SK-MEL-5 (cell line): ENCODE measurements at places on chromosomes 6 and 20.

DNA sequence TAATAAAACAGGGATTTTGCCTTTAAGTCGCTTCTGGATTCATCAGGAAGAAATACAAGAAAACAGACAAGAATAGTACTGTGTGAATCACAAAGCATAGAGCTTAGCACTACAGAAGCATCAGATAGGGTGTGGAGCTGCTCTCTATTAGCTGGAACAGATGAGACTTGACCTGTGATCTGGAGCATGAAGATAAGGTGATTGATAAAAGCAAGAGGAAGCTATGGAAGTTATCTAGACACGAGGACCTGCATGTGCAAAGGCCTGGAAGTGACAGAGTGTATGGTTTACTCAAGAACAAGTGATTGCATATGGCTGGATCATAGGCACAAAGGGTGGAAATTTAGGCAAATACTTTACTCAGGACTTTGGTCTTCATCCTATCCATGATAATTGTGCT, 112.9 kb upstream of the MLIP start:
- no peak for DNase-seq

GRCh38 chr6:72856801-72857200, 234.9 kb downstream of the KCNQ5 start:
- DNase-seq, result peak; percentile 92

DNA sequence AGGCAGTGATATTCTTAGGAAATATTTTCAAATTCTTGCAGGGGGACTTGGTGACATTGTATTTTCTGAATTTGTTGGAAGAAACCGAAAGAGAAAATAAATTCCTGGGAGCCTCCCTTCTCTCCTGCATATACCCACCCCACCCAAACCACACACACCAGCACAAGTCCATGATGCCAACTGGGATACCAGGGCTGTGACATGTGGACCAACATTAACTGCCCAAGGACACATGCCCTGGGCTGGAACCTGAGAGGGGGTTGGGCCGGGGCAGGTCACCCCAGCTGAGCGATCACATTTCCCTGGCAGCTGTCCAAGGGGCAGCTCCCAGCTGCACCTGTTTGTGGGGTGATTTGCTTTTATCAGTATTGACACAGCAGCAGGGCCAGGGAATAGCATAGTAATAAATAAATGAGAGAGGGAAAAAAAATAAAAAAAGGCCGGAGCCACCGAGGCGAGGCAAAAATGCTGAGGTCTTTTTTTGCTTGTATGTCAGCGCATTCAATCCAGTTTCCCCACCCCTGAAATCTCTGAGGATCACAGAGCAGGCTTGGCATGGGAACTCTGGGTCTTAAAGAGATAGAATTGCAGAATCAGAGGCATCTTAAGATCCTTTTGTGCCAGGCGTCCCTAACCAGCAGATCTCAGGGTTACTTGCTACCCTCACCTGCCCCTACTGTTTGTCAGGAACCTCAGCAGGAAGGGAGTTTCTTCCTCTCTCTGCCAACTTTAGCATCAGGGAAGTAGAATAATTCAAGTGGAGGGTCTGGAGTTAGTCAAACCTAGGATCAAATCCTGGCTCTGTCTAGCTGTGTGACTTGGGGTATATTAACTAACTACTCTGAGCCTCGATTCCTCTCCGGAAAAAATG, 66.5 kb upstream of the PIM1 start:
- no peak for DNase-seq

DNA sequence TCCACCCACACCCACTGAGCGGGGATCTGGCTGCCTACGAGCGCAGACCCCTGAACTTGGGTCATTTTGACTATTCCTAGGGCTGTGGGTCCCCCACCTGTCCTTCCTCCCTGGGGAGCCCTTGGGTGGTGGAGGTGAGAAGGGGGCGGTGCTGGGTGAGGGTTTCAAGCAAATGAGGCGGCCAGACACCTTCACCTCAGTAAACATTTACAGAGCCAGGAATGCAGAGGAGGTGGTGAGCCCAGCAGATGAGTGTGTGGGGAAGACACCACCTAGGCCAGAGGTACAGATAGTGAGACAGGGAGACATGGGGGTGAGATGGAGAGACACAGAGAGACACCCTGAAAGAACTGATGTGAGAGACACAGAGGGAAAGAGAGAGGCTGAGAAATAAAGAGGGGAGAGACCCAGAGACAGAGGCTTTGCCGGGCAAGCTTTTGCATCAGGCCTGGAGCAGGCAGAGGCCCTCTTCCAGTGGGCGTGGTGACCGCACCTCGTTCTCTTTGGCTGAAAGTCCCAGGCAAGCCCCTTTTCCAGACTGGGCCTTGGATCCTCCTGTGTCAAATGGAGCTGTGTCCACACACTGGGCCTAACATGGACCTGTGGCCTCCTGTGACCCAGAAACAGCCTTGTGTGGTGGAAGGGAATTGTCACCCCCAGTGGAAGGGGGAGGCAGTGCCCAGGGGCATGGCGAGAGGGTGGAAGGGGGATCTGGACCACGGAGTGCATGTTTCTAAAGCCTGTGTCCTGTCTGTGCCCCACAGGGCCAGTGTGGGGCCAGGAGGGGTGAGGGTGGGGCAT, 29.7 kb downstream of the CEBPB start:
- DNase-seq, result no peak

- DNase-seq, result no peak
Observed at GRCh38 chr20:57294550-57294949, 28.1 kb upstream of the BMP7 start.

DNA sequence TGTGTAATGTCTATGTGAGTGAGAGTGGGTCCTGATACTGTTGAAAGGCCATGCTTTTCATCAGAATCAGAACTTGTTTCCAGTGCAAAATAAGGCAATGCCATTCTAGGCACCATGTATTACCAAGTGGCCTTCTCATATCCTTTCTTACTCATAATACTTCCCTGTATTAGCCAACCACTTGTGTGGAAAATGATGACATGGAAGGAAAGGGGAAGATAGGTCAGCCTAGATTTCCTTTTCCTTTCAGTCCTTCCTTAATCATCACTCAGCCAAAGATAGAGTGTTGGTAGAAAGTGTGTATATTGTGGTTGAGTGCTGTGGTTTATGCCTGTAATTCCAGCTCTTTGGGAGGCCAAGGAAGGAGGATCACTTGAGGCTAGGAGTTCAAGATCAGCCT, 158.6 kb upstream of the PREP start:
- no peak for DNase-seq

GRCh38 chr20:10696650-10697049, 22.9 kb upstream of the JAG1 start:
- DNase-seq, result peak; percentile 43

GRCh38 chr20:63417097-63417737, 55.2 kb downstream of the KCNQ2 start:
- DNase-seq, result no peak

- DNase-seq, result no peak
Observed at GRCh38 chr6:14501914-14502313, 384.3 kb downstream of the CD83 start.

- peak; percentile 63 for DNase-seq
Observed at GRCh38 chr20:62977613-62978560, 25.4 kb downstream of the SLC17A9 start.

DNA sequence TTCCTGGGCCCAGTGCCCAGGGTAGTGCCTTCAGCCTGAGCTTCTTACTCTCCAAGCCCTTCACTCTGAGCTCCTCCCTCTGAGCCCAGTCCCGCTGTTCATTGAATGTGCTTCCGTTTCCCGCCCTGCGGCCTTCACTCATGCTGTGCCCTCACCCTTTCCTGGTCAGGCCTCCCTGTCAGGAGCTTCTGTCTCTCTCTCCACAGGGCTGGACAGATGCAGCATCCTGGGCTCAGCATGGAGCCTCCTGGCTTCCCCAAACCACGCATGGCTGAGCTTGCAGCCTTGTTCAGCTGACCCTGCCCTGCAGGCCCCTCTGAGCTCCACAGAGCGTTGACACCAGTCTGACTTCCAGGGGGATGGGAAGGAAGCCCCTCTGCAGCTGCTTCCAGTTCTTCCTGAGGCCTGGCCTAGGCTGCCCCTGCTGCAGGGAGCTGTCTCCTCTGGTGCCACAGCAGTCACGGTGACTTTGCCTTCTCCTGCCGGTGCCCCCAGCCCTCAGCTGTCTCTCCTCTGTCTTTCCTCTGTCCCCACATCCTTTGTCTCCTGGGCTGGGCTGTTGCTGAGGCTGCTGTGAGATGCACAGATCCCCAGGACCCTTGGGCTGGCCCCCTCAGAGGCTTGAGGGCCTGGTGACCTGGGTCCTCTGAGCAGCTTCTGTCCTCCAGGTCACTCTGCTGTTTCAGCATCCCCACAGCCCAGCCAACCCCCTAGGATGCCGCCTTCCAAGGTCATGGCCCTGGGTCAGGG, 7.9 kb upstream of the MYT1 start:
- no peak for DNase-seq

DNA sequence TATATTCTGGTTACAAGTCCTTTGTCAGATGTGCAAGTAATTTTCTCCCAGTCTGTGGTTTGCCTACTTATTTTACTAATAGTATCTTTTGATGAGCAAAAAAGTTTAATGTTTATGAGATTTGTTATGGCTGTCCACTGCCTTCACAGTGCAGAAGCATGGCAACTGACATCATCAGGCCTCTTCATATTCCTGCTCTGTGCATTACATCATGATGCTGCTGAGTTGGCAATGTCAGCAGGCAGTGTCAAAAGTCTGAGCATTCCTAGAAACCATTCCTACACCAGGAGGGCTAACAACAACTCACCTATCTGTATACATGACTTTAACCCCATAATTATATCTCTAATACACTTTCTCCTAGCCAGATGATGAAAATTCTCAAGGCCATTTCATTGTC, 10.8 kb upstream of the OR2B2 start:
- DNase-seq, result no peak

- DNase-seq, result no peak
Observed at GRCh38 chr6:107244082-107244741, 128.9 kb upstream of the BEND3 start.

GRCh38 chr20:4176187-4176586, 160.8 kb upstream of the RNF24 start:
- DNase-seq, result no peak

DNA sequence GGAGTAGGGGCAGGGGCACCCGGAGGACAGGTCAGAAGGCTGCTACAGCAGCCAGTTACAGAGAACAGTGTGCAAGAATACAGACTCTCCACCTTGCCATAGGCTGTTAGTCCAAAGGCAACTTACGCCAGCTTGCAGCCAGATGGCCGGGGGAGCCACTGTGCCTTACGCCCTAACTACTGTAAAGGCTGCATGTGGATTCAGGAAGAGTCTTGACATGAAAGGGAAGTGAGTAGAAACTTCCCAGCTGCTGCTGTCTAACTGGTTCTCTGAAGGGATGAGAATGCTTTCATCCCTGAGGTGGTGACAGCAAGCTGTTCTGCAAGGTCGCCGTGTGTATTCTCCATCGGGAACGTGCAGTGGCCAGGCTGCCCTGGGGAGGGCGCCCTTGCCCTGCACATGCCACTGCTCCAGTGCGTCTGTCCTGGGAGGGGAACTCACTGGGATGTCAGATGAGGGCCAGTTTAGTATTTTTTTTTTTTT, 46.1 kb downstream of the LYRM4 start:
- peak; percentile 71 for DNase-seq

DNA sequence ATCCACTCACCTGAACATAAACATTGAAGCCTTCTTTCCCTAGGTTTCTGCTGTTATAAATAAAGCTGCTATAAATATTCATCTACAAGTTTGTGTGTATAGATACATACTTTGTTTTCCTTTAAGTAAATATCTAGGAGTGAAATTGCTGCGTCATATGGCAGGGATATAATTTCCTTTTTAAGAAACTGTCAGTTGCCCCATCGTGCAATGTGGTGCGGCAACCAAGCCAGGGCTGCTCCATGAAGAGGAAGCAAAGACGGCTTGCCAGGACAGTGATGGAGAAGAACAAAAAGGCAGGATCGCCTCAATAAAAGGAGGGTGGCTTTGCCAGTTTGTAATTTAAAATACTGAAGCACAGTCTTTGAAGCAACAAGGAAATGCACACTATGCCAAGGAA, 36.6 kb downstream of the CITED2 start:
- DNase-seq, result no peak

GRCh38 chr6:42148058-42148457, 5.6 kb upstream of the C6orf132 start:
- DNase-seq, result no peak

DNA sequence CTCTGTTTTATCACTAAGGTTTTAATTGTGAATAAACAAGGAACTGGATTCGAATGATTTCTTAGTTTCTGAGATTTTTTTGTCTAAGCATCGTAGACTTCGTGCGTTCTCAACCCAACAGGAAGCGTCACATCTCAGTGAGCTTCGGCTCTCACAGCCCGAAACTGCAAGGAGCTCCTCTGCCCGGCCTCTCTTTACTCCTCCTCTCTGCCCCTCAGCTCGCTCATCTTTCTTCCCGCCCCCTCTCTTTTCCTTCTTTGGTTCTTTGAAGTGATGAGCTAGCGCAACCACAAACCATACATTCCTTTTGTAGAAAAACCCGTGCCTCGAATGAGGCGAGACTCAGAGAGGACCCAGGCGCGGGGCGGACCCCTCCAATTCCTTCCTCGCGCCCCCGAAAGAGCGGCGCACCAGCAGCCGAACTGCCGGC, 480 bp upstream of the NT5E start:
- DNase-seq, result peak; percentile 13

GRCh38 chr6:130453230-130453629, 87.4 kb downstream of the TMEM200A start:
- DNase-seq, result no peak

DNA sequence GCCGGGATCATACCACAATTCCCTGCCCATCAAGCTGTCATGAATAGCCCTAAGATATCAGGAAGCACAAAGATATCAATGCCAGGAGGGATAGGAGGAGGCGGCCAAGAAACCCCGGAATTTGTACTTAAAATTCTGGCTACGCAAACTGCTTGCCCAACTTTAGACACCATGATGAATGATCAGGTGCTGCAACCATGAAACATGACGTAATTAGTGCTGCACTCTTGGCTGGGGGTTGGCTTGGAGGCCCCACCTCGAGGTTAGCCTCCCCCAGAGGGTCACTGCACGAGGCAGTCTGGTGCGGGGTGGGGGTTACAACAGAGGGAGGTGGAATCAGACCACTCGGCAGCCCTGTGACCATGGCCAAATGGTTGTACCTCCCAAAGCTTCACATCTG, 8.9 kb downstream of the SIRPA start:
- DNase-seq, result no peak

- DNase-seq, result no peak
Observed at GRCh38 chr6:157668009-157668401, 155.0 kb upstream of the SNX9 start.

DNA sequence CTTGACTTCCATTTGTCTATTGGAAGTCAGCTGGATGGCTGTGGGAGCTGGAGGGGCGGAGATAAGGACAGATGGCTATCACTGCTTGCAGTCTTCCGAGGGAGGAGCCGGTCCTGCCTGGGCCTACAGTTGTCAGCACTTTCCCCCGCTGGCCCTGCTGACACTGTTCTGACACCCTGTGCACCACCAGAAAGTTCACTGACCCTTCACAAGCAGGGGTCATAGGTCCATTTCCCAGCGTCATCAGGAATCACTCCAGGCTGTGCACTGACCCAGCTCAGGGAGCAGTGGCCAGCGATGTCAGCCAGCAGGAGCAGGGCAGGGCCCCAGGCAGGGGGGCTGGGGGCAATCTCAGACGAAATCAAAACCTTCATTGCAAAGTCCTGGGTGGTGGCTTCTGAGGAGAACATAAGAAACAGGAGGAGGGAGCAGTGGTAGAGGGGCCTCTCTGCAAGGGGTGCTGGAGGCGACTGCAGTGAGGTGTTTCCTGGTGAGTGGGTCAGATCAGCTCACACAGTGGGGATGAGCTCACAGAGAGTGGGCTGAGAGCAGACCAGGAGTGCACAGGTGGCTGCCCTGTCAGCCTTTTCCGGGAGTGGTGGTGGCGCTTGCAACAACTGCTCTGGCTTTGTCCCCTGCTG, 26.5 kb upstream of the PLEKHG1 start:
- no peak for DNase-seq

- peak; percentile 96 for DNase-seq
Observed at GRCh38 chr20:10673842-10674683, at the start of gene JAG1. Gene JAG1 (minus strand): TSS chr20:10673999. CDS start chr20:10673530, 469 bp downstream.
